ENCODE measurements at places on chromosomes 13 and 19. TPM values are rescaled to one million over a fixed set of nuclear protein-coding genes. Genes with fewer than 3 reads are reported as not detected.

DNA sequence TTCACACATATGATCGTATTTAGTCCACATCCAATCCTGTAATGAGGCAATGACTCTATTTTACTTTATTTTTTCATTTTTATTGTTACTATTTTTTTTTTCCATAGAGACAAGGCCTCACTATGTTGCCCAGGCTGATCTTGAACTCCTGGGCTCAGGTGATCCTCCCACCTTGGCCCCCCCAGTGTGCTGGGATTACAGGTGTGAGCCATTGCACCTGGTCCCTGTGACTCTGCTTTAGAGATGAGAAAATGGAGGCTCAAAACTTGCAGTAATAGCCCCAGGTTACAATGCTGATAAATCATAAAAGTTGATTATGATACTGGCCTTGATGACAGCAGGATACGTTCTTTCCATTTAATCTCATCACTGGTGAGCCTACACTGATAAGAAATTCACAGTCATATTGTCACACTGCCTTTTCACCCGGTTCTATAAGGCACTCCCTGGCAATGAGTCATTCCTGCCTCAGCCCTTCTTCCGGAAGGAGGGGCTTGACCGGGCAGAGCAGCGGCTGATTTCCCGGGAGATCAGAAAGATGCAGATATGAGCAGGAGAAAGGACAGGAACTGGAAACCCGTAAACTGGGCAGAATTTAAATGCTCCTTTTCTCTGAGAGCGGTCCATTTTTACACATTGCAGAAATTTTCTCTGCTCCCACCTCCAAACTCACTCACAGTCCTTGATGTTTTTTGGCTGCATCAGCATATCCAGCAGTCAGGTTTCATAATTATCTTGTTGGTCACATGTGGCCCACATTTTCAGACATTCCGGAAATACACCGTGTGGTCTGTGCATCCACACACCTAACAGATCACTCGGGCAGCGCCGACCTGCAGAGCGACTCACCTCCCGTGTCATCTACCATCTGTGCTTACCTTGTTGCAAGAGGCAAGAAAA lies 616.4 kb downstream of the EFNB2 start:
- DNase-seq, result peak; percentile 60

GRCh38 chr13:75635828-75636435 lies at the start of gene LMO7:
Gene LMO7 (plus strand): TSS chr13:75636330. CDS start chr13:75636658, 328 bp downstream.
- no peak for DNase-seq

- no peak for DNase-seq
Observed at GRCh38 chr13:23828866-23829265, 60.3 kb downstream of the MIPEP start.

- DNase-seq, result no peak
Observed at GRCh38 chr13:99865420-99865930, 106.1 kb downstream of the ZIC5 start.

The OR7A5 gene
- total RNA-seq, result not detected

The C13orf42 gene
- not detected for total RNA-seq

Measured in urinary bladder (tissue), 4 donors.